ENCODE measurements at places on chromosomes 13 and 19.

- no peak for DNase-seq
These were observed 696 bp upstream of the SAMD1 start for GRCh38 chr19:14091081-14091812.

- no peak for DNase-seq
These were observed 157.0 kb downstream of the KDM4B start for GRCh38 chr19:5125797-5126497.

DNA sequence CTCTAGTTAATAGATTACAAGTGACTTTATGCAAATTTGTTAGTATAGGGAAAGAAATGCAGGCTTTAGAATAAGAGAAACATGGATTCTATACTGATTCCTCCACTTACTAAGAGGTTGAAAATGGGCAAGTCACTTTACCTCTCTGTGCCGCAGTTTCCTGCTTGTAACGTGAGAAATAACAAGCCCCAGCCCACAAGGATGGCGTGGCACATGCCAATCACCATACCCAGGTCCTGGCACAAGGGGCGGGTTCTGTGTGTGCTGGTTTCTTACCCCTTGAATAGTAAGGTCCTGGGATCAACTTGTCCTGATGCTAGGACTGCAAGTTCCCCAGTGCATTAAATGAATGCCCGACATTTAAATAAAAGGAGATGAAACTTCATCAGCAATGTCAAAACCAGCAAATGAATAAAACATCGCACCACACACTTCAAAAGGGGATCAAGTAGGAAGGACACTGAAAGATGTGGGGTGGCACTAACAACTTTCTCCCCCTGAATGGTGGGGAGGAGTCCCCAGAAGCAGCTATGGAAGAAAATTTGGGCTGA is 7.9 kb upstream of the SIGLEC9 start:
- no peak for DNase-seq

DNA sequence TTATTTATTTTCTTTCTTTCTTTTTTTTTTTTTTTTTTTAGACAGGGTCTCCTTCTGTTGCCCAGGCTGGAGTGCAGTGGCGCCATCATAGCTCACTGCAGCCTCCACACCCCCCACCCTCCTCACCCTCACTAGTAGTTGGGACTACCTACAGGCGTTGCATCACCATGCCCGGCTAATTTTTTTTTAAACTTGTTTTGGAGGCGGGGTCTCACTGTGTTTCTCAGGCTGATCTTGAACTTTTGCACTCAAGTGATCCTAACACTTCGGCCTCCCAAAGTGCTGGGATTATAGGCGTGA is 33.6 kb downstream of the GJA3 start:
- DNase-seq, result no peak

DNA sequence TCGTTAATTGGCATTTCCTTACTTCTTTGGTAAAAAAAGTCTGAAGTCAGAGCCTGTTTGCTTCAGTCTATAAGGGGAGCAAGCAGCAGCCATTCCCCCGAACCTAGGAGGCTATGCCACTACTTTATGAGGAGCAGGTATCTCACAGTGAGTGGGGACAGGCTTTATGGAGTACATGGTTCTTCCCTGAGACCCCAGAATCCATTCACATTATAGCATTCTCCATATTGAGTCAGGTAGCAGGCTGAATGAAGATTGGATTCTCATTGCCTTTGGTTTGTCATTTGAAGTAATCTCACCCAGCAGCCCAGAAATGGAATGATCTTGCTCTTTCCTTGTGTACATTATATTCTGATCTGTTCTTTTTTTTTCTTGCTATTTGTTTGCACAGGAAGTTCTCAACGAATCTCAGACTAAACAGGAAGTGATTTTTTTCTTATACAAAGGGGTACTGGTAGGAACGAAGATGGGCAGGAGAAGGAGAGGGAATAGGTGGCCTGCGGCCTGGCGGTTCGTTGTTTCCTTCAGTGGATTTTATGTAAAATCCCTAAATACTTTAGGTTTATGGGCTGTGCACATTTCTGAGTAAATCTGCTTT is 74.4 kb downstream of the ARHGAP35 start:
- no peak for DNase-seq

DNA sequence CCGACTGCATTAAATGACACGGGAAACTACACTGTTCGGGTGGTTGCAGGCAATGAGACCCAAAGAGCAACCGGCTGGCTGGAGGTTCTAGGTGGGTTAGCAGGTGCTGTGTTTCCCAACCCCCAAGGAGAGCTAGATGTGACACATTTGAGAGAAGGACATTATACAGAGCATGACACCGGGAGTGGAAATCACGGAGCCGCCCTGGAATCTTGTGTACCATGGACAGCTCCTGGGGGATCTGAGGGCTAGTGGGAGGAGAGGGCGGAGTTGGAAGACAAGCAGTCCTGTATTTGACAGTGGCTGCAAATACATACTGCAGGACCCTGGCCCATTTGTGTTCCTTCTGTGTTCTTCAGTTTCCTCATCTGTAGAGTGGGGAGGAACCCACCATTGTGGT is 2.3 kb downstream of the CEACAM18 start:
- no peak for DNase-seq
